ENCODE measurements at places on chromosomes 2 and 18.

DNA sequence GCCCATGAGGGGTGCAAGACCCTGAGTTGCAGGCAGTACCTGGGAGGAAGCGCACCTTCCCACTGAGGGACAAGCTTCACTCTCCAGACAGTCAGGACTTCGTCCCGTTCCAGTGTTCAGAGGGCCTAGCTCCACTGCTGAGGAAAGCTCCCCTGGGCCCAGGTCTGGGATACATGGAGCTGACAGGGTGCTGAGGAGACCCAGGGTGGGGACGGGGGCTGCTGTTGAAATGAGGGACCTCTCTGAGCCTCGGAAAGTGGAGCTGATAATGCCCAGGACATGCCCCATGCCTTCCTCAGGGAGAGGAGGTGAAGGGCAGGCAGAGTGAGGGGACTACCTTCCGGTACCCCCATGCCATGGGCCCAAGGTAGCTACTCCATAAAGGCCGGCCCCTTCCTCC lies 169.2 kb upstream of the MYCN start:
- DNase-seq: no peak

GRCh38 chr2:219918944-219919343 lies 291.5 kb downstream of the SLC4A3 start:
- no peak for DNase-seq

DNA sequence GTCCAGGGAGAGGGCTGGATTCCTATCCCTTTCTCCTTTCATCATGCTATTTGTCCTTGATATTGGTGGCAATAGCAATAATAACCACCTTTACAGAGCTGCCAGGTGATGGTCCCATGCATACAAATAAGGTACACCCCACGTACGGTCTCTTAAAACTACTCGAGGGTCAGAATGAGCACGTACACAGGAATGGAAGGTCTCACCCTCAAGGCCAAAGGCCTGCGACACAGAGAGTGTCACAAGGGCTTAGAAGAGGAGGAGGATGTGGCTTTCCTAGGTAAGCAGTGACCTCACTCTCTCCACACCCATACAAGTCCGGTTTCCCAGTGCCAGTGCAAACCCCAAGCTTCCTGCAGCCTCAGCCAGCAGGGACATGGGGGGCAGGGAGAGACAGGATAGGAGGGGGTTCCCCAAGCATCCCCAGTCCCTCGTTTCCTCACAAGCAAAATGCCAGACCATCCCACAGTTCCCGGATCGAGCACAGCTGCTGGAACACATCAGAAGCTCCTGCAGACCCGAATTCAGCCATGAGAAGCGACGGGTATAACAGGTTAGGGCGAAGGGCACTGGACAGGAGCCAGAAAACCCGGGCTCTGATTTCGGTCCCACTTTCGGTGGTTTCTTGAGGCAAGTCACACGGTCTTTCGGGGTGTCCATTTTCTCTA lies 49.2 kb downstream of the PLB1 start:
- no peak for DNase-seq

- no peak for DNase-seq
Measured at GRCh38 chr2:207149249-207150213, 16.2 kb downstream of the KLF7 start.

DNA sequence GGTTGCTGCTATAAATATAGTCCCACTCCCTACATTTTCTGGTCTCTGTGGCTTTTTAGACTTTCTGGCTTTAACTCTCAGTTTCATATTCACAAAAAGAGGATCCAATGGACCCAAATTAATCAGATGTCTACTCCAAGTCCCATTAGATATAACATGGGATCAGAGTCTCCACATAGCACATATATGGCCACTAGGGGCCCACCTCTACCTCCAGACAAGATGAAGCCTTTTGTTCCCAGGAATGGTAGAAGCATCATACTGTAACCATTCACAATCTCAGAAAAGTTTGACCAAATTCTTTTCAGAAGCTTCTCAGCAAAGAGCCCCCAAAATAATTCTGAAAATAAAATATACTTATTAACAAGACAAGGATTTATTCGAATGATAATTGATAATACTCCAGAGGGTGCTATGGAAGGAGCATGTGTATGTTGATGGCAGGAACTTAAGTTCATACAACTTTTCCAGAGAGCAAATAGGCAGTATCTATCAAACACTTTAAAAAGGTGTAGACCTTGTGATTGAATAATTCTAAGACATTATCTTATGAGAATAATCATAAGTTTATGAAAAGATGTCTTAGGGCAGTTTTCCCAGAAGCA lies 382.3 kb upstream of the CRIM1 start:
- no peak for DNase-seq

DNA sequence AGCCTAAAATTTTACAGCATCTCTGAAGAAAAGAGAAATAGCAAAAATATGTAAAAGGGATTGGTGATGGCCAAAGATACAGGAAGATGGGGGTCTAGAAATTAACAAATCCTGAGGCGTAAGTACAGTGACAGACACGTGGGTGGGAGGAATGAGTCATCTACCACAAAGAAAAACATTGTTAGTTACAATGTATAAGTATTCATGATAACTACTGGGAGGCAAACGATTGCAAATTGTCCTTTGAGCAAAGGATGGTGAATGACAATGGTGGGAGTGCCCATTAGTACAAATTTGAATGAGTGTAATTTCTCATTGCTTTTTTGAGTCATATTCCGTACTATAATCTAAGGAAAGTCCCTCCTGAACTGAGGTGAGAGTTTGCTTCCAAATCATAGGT lies 809.0 kb upstream of the FAM98A start:
- no peak for DNase-seq

DNA sequence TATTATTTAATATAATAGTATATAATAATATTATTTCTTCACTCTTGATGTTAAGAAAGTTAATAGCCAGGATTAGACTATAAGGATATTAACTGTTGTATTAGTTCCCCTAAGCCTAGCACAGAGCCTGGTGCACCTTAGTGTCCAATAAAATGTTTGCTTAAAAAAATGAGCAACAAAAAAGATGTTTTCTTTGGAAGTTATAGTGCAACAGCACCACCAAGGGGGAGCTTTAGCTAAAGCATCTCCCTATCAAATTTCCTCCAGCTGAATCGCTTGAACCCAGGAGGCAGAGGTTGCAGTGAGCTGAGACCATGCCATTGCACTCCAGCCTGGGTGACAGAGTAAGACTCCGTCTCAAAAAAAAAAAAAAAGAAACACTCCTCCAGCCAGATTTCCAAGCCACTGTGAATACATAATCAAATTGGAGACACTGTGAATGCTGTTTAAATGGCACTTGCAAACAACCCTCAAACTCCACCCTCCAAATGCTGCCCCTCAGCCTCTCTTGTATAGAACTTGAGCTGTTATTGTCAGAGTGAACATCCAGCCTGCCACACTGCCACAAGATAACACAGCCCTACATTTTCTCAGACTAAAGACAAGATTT lies 221.9 kb downstream of the DYM start:
- no peak for DNase-seq

DNA sequence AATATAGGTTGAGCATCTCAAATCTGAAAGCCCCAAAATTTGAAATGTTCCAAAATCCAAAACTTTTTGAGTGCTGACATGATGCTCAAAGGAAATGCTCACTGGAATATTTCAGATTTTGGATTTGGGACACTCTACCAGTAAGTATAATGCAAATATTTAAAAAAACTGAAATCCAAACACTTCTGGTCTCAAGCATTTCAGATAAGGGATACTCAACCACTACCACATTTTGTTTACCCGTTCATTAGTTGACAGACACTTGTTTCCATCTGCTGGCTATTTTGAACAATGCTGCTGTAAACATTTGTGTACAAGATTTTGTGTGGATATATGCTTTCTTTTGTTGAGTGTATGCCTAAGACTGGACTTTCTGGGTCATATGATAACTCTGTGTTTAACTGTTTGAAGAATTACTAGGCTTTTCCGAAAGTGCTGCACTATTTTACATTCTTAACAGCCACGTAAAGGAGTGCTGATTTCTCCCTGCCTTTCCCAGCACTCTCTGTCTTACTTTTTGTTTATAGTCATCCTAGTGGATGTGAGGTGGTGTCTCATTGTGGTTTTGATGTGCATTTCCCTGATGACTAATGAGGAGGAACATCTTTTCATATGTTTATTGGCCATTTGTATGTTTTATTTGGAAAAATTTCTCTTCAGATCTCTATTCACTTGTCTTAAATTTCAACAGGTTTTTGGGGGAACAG lies 19.5 kb upstream of the DCDC2C start:
- no peak for DNase-seq

- DNase-seq: peak; percentile 49
Measured at GRCh38 chr18:40413160-40413559, 1541.9 kb upstream of the PIK3C3 start.

All from DMS79 (cell line).